Fibroblast of the aortic adventitia (primary cell): ENCODE measurements at places on chromosomes 16 and 17. TPM values are rescaled to one million over a fixed set of nuclear protein-coding genes. Genes with fewer than 3 reads are reported as not detected.

TVP23A gene
- total RNA-seq: not detected in 2 replicates

SMIM5 gene
- total RNA-seq: not detected in 2 replicates

MYH8 gene
- not detected in 2 replicates for total RNA-seq

PARD6A gene
- 1.4 TPM in 1 of 2 replicates, not detected in the other for total RNA-seq

MPV17L gene
- 1.1 and 3.3 TPM in 2 replicates for total RNA-seq
